Effector memory CD4-positive, alpha-beta T cell (primary cell): ENCODE measurements at places on chromosomes 12 and 14.

DNA sequence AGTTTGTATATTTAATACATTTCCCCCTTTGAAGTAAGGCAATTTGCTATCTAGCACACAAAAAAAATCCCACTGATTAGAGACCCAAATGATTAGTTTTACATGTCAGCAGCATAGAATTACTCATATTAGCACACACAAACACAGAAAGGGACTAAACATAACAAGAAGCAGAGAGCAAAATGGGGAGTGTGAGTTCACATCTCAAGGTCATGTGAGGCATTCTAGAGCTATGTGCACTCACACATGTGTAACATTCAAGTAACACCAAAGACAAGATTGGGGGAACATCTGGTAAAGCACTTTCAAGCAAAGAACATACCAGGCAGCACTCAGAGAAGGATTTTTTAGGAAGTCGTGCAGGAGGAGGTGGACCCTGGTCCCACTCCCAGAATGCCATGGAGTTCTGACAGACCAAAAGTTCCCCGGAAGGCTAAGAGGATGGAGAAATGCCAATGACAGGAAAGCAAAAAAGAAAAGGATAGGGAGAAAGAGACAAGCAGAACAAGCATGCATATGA lies 105.8 kb upstream of the SINHCAF start:
- no peak for DNase-seq

DNA sequence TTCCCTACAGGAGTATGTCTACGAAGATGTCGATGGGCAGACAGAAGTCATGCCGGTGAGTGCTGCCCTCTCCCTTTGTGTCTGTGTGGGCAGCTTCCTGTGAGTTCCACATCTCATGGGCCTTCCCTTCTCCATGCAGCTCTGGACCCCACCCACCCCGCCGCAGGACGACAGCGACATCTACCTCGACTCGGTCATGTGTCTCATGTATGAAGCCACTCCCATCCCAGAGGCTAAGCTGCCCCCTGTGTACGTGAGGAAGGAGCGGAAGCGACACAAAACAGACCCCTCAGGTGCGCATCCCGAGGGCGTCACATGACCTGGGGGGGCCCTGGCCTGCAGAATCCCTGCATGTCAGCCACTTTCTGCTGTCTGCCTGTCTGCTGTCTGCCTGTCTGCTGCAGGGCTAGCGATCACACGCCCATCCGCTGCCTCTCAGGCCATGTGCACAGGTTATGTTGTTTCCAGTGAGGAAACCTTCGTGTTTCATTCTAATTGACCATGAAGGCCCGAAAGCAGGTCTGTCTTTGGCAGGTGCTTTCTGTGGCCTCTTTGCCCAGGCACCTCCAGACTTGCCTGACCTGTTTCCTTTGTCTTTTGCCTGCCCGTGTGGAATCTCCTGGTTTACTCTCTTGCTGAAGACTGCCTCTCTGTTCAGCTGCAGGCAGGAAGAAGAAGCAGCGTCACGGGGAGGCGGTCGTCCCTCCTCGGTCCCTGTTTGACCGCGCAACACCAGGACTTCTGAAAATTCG lies 95.1 kb downstream of the EP400 start:
- no peak for DNase-seq

DNA sequence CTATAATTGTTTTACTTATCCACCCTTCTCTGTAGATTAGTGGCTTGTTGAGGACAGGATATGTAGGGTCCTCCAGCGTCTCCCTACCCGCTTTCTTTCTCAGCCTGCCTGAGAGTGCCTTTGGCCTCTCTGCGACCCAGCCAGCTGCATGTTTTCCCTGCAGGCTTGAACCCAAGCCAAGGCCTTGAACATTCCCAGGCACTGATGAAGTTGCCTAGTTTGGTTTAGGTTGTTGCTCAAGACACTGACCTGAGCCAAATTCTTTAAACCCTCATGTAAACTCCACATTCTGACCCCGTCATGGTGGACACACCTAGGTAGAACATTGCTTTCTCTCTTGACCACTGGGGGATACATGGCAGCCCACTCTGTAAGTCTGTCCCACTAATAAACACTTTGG lies 33.4 kb upstream of the TXNRD1 start:
- no peak for DNase-seq

DNA sequence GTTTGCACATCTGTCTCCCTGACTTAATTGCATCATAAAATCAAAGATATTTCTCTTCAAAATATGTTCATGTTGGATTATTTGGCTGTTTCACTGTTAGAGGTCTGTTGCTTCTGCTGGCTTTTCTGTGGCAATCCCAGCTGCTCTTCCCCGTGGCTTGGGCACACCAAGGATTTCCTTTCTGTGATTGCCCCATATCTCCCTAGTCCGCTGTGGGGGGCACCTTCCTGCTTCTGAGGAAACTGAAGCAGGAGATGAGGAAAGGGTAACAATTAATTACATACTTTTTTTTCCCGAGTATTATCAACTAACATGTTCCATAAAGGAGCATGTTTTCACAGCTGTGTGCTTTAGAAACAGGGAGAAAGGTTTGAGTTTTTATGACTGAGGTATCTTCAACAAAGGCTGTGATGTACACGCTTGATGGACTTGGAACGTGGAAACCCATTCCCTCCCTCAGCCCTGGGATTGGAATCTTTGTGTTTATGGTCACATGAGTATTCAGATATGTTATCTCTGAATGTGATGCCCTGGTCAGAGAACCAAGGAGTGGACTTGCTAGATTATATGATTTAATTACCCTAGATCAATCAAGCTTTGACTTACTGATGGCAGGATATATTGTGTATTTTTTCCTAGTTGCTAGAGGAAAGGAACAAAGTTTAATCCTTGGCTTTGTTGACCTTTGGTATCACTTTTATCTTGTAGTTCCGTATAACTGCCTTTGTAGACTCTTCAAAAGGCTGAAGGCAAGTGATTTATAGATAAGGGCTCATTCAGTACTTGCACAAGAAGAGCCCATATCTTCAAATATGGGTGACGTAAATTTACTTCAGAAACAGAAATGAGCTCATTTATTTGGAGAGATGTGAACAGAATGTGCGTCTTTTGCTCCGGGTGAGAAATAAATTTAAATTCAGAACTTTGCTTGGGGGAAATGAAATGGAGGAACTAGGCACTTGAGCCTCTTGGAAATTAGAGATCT lies 46.7 kb downstream of the BORCS5 start:
- no peak for DNase-seq

GRCh38 chr12:31591380-31591901 lies 505 bp upstream of the DENND5B start:
- DNase-seq = no peak

DNA sequence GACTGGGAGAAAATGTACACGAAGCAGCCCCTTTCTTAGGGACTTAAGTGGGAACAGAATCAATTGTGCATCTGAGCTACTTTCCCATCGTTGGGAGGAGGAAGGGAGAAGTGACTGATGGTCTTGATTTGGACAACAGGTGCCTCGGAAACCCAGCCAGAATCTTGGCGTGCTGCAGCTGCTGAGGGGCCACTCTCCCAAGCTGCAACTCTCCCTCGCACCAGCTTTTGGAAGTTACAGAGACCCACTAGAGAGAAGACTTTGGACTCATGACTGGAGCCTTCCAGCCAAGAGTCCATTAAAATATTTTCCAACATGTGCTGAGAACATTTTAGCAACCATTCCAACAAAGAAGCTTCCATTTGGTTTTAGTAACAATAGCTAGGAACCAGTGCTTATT lies 52.3 kb downstream of the GNS start:
- no peak for DNase-seq

- DNase-seq = no peak
These were observed 24.7 kb upstream of the MAP1LC3B2 start for GRCh38 chr12:116534311-116535121.

GRCh38 chr12:109711596-109712461 lies 1.8 kb upstream of the FAM222A start:
- DNase-seq = no peak

DNA sequence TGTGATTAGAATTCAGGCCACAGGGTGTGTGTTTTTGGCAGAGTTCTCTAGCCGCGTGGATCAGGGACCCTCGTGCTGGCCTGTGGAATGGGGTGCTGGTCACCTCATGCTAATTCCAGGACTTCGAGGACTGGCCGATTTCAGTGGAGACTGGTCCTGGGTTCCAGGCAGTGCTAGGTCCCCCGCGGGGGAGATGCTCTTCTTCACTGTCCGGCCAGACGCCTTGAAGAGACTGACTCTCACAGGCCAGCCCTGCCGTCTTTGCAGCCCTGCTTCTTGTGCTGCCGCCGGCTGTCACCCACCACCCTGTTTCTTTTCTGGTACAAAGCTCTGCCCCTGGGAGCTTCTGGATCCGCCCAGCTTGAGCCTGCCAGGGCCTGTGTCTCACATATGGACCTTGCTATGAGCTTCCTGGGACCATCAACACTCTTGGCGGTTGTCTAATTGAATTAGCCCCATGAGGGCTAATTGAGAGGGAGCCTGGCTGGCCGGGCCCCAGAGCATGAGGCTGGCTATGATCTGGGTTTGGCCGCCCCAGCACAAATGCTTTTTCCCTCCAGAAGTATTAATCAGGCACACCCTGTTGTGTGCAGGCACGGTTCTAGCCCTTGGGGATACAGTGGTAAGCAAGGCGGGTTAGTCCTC lies 8.2 kb downstream of the MLXIP start:
- no peak for DNase-seq

- no peak for DNase-seq
These were observed 332.9 kb downstream of the BCAT1 start for GRCh38 chr12:24615967-24616411.

DNA sequence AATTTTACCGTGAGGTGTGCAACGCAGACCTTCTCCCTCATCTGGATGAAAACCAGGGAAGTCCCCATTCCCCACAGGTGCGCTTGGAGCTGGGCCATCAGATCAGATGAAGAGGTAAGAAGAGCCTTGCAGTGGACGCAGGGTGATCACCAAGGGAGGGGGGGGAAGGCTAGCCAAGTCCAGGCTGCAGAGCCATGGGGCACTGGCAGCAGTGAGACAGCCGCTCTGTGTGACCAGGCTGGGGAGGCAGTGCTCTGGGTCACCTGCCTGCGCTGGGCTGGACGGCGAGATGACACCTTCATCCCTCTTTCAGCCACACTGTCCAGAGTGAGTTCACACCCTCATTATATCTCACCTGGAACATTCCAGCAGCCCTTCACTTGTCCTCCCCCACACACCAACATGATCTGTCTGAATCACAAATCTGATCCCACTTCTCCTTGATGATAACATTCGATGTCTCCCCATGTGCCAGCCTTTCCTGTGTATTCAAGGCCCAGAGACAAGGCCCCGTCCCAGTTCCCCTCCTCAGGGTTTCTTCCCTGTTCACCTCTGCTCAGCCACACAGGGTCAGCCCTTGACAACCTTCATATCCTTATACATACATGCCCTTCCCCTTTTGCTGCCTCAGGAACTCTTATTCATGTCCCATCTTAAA lies 65.9 kb upstream of the VASH1 start:
- DNase-seq = no peak

DNA sequence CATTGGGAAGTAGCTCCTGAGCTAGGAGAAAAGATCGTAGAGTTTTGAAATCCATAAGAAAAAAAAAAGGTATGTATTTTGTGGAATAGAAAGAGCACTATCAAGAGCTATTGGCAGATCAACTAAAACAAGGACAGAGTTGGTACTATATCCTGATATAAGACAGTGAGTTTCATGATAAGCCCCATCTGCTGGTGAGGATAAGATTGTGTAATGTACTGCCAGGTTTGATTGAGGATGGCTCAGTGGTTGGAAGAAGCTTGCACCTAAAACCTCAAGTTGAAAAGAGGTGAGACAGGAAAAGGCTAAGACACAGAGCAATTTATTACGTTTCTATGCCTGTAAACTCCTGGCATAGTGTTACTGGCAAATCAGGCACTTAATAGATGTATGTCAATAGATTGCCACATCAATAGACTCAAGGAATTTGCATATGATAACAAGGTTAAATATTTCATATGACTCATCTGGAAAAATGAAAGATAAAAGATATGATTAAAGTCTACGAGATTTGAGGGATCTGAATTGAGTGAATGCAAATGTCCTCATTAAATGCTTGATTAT lies 525.6 kb downstream of the FLRT2 start:
- no peak for DNase-seq

DNA sequence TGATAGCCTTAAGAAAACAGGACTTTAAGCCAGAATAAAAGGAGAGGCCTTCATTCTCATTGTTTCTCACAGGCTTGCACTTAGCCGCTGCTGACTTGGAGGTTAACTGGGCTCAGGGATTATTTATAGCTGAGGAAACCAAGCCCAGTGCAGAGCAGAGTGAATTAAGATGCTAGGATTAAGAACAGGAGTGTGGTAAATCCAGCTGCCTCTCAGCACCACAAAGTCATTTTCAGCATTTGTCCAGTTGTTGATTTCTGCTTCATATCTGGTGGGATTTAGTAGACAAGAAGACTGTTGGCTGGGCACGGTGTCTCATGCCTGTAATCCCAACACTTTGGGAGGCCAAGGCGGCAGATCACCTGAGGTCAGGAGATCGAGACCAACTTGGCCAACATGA lies 14.3 kb upstream of the KRT73 start:
- DNase-seq = no peak

DNA sequence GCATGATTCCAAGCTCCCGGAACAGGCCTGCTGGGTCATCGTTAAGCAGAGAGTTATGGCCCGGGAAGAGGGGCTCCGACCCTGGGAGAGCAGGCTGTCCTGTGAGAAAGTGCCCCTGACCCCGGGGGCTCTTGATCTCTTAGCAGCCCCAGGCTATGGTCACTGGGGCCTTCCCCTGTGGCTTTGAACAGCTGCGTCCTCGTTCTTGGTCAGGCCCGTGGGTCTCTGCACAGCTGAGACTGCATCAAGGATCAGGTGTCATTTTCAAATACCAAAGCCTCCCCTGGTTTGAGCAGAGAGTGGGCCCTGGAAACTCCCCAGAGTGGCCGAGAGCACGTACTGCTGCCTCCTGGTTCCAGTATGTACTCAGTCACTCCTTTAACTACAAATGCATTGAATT lies 114.8 kb downstream of the ESRRB start:
- no peak for DNase-seq

- DNase-seq = no peak
These were observed 72.3 kb upstream of the TMCC3 start for GRCh38 chr12:94722664-94723063.

DNA sequence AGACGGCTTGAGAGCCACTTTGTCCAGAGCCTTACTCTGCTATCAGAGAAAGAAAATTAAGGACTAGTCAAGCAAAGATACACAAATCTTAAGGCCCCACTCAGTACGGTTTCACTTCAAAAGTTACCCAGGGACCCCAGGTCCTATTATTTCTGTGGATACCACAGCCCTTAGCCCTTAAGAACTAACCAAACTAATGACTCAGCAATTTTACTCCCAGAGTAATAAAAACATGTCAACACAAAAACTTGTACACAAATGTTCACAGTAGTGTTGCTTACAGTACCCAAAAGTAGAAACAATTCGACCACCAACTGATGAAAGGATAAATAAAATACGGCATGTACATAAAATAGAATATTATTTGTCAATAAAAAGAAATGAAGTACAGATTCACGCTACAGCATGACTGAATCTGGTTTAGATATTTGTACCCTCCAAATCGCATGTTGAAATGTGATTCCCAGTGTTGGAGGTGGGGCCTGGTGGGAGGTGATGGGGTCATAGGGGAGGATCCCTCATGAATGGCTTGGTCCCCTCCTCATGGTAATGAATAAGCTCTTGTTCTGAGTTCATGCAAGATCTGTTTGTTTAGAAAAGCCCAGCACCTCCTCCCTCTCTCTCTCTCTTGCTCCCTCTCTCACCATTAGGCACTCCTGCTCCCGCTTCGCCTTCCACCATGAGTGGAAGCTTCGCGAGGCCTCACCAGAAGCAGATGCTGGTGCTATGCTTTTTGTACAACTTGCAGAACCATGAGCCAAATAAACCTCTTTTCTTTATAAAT lies 30.5 kb downstream of the AREL1 start:
- DNase-seq = no peak

GRCh38 chr12:127063339-127064072 lies 1203.5 kb upstream of the TMEM132C start:
- no peak for DNase-seq
